ENCODE measurements at places on chromosomes 3 and 15.

DNA sequence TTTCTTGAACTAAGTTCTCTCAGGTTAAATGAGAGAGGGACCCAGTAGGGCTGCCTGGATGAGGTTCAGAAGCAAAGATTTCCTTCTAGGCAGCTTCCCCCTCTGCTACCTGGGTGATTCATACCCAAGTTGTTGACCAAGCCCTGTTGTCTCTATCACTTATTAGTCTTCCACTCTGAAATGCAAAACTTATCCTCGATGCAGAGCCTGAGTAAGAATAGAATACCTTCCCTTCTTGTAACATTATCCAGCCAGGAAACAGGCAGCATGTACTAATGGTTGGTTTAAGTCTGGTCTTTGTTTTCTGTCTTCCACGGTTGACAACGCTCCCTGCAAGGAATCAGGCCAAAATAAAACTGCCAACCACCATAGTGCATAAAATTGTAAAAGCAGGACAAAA lies 377.3 kb downstream of the MECOM start:
- no peak for DNase-seq

GRCh38 chr15:63764124-63764803 lies 69.5 kb downstream of the HERC1 start:
- DNase-seq: no peak

GRCh38 chr3:64575211-64575844 lies 112.5 kb downstream of the ADAMTS9 start:
- DNase-seq: no peak

GRCh38 chr3:122890077-122890719 lies 95.3 kb downstream of the SLC49A4 start:
- no peak for DNase-seq

DNA sequence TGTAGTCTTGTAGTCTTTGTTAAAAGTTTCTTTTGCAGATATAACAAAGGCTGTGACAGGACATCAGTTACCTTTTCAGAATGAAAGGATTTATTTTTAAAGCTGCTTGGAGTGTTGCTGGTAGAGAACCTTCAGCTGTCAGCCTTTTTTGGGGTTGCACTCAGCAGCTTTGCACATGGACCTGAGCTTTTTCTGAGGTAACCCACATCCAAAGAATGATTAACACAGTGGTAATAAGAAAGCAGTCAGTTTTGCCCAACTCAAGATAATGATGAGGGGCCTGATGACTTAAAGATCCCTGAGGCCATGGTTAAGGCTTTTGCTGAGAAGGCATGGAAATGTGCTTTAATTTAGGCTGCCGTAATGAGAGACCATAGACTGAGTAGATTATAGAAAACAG lies 1042.7 kb downstream of the PLOD2 start:
- DNase-seq: no peak

DNA sequence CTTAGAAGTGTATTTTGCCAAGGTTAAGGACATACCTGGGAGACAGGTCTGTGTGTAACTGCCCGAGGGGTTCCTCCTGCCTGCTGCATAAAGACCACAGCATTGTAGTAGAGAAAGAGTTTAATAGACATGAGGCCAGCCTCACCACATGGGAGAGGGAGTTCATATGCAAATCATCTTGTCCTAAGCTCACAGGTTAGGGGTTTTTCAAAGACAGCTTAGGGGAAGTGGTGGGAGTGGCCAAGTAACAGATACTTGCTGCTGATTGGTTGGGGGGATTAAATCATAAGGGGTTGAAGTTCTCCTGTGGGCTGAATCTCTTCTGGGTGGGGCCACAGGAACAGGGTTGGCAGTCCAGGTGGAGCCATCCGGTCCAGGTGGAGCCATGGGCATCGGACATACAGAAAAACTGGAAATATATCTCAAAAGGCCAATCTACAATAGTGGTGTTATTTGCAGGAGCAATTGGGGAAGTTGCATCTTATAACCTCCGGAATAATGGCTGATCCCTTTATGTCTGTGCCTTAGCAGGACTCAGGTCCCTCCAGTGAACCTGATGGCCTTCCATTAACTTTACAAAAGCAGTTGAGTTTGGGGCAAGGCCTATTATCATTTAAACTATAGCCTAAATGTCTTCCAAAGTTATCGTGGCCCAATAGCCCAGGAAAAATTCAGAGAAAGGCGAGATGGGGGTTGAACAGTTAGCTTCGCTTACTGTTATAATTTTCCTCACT lies 86.0 kb upstream of the MFGE8 start:
- DNase-seq: no peak

DNA sequence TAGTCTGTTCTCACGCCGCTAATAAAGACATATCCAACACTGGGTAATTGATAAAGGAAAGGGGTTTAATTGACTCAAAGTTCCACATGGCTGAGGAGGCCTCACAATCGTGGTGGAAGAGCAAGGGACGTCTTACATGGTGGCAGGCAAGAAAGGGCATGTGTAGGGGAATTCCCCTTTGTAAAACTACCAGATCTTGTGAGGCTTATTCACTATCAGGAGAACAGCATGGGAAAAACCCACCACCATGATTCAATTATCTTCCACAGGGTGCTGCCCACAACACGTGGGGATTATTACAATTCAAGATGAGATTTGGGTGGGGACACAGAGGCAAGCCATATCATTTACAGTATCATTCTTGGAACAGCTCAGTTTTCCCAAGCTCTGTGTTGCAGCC lies 268.0 kb downstream of the SUCLG2 start:
- no peak for DNase-seq

DNA sequence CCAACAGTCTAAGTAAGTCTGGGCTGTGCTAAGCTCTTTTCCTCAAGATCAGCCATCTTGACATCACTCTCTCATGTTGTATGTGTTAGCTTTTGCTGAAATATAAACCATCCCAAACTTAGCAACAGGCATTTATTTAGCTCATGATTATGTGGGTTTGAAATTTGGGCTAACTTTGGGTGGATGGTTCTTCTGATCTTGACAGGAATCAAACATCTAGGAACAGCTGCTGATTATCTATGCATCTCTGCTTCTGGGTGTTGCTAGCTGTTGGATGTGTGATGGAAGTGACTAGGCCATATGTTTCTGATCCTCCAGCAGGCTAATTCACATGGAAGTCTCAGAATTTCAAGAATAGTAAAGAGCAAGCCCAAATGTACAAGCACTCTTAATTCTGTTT lies 615.2 kb upstream of the TGFBR2 start:
- no peak for DNase-seq

DNA sequence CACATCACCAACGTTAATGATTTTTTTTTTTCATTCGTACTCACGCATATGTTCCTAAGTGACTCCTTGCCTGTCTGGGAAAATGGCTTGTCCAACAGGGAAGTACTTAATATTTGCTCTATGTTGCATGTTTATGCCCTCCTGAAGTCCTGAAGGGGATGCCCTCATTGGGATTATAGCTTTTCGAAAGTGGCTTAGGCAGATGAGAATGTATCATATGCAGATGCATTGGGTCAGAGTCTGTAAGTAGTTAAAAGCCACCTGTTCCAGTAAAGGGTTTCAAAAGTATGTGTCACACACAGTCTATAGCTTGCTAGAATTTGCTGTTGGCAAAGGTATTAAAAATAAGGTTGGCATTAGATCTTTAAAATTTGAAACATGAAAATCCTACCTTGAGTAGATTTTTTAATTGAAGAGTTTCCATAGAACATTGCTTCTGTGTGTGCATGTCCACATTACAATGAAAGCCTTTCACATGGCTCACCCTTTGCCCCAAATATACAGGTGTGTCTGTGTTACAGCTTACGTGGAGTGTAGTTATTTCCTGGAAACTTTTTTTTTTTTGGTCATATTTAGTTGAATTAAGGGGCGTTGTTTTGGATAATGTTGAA lies 2.1 kb downstream of the ABHD17C start:
- no peak for DNase-seq

- no peak for DNase-seq
These were observed 46.5 kb upstream of the ICE2 start for GRCh38 chr15:60525341-60526039.

DNA sequence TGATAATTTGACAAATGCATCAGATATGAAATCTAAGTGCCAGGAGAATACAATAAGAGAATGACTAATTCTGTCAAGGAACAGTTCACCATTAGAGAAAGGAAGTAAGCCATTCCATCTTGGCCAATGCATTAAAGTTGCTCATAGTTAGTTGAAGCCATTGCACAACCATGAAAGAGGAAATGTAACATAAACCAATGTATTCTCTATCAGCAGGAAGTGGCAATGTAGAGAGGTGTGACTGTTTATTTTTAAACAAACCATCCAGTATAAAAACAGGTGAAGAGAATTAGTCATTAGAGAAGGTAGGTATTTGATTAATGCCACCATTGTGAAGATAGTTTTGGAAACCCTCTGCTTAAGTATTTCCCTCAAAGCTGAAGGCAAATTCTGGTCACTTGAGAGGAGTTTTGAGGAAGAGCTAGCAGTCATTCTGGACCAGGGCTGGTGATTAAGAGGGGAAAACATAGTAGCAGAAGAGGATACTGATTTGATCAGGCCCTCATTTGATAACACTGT lies 10.7 kb upstream of the ANXA2 start:
- DNase-seq: peak; percentile 68
